ENCODE measurements at places on chromosomes 12 and 14. TPM values are rescaled to one million over a fixed set of nuclear protein-coding genes. Genes with fewer than 3 reads are reported as not detected.

GRCh38 chr12:7114008-7114407, 5.0 kb upstream of the C1RL start:
- ATAC-seq, result no peak

DNA sequence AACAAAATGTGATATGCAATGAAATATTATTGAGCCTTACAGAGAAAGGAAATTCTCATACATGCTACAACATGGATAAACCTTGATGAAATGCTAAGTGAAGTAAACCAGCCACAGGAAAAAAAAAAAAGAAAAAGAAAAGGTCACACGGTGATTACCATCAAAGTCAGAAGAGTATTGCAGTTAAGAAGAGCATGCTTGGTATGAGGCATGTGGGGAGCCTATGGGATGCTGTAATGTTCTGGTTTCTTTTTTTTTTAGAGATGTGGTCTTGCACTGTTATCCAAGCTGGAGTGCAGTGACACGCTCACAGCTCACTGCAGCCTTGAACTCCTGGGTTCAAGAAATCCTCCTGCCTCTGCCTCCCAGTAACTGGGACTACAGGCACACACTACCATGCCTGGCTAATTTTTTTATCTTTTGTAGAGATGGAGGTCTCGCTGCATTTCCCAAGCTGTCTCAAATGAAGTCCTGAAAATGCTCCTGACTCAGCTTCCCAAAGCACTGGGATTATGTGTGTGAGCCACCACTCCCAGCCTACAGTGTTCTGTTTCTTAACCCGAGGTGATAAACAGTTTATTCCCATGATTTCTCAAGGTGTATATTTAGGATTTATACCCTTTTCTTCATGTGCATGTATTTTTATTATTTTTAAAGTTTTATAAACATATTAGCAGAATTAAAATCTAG, 96.2 kb downstream of the SEC23A start:
- no peak for ATAC-seq

DNA sequence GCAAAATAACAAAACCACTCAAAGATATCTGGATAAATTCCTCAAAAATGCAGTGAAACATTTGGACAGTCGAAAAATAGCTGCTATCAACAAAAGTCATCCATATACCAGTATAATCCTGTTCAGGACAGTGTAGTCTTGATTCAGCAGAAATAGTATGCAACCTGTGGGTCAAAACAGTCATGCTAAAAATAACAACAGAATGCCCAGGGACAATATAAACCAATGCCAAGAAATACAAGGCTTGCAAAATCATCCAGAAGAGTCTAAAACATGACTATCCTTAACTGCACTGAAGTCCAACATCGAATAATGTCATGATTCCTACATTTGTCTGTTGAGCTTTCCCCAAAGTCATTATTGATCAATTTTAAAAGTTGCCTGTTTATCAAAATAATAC, 425.9 kb downstream of the FSCB start:
- ATAC-seq, result no peak

The RILPL2 gene
- 1.5 TPM for total RNA-seq

The DUSP6 gene
- total RNA-seq, result 15.0 TPM

DNA sequence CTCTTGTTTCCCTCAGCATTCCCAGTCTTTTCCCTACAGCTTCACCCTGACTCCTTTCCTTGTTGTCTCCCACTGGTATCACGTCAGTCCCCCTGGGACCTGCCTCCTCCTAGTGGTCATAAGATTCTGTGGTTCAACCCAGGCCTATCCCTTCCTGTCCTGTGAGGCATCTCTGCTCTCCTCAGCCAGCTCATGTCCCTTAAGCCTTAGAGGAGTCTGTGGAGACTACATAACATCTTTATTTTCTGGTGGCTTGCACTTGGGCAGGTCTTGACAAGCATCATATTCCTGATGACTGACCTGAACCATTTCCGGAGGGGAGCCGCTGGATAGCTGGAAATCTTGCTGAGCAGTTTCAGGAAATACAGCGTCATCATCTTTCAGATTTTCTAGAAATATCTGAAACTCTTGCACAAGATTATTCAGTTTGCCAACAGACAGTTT, 688 bp downstream of the C12orf71 start:
- peak; percentile 95 for ATAC-seq

DNA sequence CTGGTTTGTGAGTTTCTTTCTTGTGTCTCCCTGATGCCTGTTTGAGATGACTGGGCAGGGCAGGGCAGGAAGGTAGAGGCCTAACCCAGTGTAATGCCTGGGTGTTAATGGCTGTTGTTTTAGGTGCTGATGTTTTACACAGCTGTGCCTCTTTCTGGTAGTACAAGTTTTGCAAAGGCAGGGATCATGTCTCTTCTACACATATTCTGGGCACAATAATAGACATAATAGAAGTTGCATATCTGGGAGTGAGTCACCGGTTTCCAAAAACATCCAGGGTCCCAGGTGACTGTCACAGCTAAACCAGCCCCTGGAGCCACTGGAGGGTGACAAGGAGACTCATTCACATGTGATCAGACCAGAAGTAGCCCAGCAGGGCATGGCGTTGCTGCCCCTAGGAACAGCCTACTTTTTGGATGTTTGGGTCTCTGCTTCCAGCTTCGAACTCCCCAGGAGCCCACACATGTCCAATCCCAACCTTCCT, 18.1 kb downstream of the TPCN1 start:
- ATAC-seq, result peak; percentile 78
